Central memory CD4-positive, alpha-beta T cell (primary cell): ENCODE measurements at places on chromosomes 13 and 19.

DNA sequence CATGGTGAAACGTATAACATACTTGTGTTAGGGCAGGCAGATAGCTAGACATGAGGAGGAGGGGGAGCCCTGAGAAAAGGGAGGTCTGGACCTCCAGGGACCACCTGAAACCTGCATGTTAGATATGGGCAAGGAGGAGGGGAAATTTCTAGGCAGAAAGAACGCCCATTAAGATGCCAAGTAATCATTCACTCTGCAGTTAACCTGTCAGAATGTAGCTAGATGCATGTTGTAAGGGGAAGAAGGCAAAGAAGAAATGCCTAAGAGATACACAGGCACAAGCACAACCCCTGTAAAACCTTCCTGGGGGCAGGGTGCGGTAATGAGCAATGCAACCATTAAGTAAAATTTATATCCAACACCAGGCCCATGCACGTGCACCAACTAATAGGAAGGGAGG, 1055.3 kb upstream of the SPRY2 start:
- DNase-seq, result no peak

DNA sequence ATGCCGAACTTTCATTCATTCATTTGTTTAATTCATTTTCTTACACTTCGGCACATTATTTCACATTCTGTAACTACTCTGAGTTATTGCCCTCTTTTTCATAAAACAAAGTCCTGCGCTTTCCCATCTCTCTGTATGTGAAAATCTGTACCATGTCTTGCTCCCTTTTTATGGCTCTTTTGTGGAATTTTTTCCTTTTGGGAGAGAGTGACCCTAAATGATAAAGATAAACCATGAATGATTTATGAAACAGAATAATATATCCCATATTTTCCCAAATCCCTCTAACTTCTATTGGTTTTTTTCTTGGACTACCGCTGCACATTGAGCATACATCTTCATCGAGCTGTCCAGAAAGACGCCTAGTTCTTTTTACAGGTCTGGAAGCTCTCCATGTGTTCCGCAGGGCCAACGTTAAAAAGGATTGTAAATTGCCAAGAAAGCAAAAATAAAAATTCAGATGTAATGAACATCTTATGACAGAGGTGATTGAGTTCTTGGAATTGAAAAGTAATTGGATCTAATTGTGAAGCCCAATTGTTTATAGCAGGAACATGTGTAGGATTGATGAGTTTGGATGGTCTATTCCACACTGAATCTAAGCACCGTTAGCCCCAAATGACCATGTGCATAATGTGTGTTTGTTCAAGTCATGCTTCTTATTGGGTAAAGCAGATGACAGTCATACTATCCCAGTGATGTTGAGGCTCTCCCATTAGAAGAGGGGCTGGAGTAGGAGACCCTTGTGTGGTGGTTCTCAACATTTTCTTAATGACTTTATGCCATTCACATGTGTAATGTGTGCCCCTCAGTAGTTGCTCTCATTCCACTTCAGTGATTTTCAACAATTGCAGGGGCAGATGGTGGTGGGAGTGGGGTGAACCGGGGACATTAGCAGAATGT, 378.9 kb downstream of the DLEU7 start:
- DNase-seq, result no peak

DNA sequence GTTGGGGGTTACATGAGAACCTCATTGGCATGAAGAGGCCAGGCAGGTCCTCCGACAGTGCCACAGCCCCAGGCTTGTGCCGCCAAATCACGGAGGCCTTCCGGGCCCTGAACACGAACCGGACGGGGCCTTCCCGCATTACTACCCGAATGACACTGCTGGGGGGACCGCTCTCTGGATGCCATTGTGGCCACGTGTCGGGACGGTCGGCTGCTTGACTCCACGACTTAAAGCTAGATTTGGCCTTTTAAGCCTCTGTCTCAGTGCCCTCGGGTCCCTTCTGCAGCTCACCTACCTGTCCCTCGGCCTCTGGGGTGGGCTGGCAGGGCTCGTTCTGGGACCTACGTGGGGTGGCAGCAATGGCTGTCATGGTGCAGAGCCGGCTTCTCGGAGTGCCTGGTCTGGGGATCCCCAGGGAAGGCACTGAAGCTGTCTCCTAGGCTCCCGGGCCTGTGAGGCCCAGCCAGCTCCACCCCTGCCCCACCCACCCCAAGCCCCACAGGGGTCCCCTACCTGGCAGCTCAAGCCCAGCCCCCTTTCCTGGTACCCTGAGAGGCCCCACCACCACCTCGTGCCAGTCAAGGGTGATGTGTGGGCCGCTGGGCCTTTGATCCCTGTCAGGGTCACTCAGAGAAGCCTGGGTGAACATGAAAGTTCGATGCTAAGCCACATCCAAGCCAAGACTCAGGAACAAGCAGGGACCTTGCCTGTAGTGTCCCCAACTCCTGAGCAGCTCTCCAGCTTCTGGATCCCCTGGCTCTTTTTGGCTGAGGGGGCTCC, 245.8 kb upstream of the SGCG start:
- DNase-seq, result no peak

DNA sequence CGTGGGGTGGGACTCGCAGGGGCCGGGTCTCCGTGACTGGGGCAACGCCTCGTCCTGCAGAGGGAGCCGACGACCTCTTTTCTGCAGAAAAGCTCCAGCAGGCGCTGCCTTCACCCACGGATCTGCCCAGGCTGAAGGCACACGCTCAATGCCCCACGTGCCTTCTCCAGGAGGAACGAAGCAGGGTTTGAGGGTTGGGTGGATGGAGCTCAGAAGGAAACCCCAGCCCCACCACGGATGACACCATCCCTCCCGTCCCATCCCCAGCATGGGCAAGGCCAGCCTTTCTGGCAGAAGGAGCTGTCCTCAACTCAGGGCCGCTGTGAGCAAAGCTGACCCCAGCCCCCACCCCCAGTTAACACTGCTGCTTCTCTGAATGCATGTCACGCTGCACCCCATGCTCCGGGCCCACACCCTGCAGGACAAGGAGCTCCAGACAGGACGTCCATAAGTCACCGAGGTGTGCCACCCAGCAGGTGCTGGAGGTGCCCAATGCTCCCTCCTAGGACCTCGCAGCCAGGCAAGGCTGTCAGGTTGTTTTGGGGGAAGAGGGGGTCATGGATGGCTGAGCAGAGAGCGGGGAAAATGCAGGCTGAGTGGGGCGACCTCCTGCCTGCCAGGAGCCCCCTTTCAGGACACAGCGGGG, 7.4 kb downstream of the C19orf25 start:
- no peak for DNase-seq

GRCh38 chr19:30857388-30857787, 485.2 kb downstream of the ZNF536 start:
- no peak for DNase-seq

GRCh38 chr13:110109910-110110309, 197.0 kb downstream of the COL4A1 start:
- no peak for DNase-seq

GRCh38 chr13:72253754-72254153, 386.8 kb upstream of the DACH1 start:
- no peak for DNase-seq

DNA sequence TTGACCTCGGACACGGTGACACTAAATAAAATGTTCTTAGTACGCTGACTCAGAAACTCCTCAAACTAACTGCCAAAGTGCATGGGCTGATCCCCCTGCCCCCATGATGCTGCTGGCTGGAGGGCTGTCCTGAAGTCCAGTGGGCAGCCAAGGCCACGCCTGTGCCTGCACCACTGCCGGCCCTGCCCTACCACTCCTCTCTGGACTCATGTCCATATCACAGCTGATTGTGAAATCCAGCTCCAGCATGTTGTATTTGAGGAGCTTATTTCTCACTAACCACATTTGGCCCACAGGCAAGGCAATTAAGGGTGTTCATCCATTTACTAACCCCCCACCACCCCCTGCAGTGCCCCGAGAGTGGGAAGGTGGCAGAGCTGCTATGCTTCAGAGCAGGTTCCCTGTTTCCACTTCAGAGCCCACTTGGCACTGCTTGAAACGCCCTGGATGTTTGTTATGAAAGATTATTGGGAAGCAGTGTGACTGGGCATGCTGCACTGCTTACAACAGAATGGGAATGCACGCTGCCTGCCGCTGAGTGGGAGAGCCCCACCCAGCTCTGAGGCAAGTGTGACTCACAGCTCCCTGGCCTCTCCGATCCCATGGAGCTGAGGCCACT, 114.0 kb downstream of the UQCRFS1 start:
- DNase-seq, result no peak

- no peak for DNase-seq
These were observed 96.8 kb downstream of the RGCC start for GRCh38 chr13:41554180-41554579.

GRCh38 chr19:19276386-19276785, 3.3 kb upstream of the TM6SF2 start:
- no peak for DNase-seq

- DNase-seq, result no peak
These were observed 44.1 kb upstream of the RFXAP start for GRCh38 chr13:36774931-36775330.
